Caudate nucleus (tissue), 63 donors: ENCODE measurements at places on chromosomes 12 and 14.

GRCh38 chr12:4194668-4195067 is 78.9 kb upstream of the CCND2 start:
- no peak for DNase-seq

DNA sequence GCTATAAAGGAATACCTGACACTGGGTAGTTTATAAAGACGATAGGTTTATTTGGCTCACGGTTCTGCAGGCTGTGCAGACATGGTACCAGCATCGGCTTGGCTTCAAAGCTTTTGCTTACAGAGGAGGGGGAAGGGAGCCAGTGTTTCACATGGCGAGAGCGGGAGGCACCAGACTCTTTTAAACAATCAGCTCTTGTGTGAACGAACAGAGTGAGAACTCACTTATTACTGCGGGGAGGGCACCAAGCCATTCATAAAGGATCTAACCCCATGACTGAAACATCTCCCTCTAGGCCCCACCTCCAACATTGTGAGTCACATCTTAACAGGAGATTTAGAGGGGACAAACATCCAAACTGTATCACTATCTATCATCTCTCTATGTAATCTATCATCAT is 227.4 kb downstream of the TMEM132D start:
- DNase-seq = peak; percentile 66

- DNase-seq = no peak
Observed at GRCh38 chr14:34754687-34755086, 40.3 kb upstream of the CFL2 start.

DNA sequence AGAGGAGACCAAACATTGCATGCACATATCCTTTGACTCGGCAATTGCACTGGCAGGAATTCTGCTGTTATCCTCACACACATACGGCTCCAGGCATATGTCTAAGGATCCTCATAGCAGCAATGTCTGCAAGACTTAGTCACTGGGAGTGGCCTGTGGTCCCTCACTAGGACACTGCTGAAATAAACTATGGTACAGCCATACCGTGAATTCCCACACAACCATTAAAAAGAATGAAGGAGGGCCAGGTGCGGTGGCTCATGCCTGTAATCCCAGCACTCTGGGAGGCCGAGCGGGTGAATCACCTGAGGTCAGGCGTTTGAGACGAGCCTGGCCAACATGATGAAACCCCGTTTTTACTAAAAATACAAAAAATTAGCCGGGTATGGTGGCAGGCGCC is 105.1 kb downstream of the ZFP36L1 start:
- no peak for DNase-seq

DNA sequence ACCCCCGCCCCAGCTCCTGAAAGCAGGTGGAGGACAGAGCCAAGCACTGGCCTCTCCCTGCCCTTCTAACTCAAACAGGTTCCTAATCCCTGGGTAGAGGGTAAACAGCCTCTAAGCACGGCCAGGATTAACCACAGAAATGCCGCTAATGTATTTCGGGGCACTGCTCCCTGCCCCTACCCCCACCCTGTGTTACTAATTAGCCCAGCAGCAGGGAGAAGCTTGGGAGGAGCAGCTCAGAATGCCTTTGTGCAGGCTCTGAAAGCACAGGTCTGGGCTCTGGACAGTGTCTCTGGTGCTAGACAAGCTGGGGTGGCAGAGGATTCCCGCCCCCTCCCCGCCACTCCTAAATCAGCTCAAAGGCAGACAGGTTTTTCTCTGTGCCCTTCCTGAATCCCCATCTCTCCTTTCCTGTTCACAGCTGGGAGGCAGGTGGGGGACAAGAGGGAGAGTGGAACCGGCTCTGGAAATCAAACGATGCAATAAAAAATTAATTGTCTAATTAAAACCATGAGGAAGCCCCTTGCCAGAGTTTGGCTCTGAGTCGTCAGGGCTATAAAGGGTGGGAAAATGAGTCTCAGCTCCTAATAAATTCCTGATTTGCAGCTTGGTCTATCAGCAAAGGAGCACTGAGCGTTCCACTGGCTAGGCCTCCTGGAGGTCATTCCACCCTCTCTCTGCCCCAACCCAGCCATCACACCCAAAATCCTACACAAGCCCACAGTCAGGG is 53.0 kb downstream of the SMUG1 start:
- DNase-seq = no peak

DNA sequence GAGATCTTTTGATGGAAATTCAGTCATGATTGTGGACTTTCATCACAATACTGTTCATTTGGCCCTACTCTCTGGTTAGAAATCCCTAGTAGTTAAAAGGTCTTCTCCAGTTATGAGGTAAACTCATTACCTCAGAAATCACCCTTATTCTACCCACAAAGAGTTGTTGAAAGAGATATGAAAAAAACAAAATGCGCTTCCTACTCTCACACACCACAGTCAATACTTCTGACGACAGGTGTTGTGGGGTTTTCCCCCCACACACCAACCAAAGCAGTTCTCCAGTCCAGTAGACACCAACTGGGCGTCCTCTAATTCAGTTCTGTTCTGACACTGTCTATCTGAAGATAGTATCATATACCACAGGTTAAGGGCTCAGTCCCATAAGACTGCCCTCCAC is 54.9 kb downstream of the TRMT5 start:
- DNase-seq = no peak

DNA sequence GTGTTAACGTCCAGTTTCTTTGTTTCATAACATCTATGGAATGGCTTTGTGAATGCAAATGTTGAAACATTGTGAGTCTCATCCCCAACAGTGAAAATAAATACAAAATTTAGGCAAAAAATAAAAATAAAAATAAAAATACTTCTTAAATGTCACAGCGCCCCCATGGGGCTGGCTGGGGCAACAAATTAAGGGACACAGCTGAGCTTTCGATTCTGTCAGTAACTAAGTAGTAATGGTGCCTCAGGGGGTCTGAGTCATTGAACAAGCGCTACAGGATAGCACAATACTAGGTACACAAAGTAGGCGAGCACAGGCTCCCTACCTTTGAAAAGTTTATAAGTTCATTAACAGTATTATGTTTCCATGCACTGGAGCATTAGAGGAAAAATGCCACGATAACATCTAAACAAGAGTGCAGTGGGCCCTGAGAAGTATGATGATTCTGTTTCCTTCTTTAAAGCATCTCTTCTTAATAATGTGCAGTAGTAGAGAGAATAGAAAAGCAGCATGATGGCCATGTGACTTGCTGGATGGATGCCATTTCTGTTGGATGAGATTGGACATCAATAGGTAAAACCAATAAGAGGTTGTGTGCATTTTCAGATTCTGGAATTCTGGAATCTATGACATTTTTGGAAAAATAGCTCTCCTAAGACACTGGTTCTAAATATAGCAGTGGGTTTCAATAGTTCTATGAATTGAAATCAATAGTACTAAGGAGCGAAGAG is 667.2 kb downstream of the DIO2 start:
- DNase-seq = no peak

GRCh38 chr14:75226755-75227544 is 50.5 kb upstream of the TMED10 start:
- no peak for DNase-seq

- no peak for DNase-seq
Observed at GRCh38 chr12:52891044-52891443, 13.8 kb downstream of the KRT8 start.

- no peak for DNase-seq
Observed at GRCh38 chr12:40343124-40343523, 118.3 kb downstream of the LRRK2 start.

GRCh38 chr14:77123381-77124325 is 17.9 kb downstream of the ZDHHC22 start:
- DNase-seq = no peak
